WTC11 (cell line): ENCODE measurements at places on chromosomes 3 and 15. TPM values are rescaled to one million over a fixed set of nuclear protein-coding genes. Genes with fewer than 3 reads are reported as not detected.

DNA sequence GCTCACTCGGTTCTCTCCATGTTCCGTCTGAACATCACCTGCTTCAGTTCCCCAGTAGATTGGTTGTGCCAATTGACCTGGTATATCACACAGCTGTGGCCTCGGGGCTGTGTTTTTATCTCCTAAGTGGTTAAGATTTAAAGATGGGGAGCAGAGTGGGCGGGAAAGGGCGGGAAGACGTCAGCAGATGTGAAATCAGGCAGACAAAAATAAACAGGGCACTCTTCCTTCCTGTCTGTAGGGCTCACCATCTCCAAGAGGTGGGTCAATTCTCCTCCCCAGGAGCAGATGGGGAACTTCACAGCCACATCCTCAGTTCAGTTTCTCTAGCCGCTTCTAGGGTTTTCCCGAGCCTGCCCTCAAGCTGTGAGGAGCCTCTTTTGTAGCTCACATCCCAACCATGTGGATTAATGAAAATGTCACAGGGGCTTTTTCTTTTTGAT, 26.8 kb upstream of the LIMD1 start:
- DNase-seq, result no peak

- DNase-seq, result no peak
Observed at GRCh38 chr3:170603770-170604510, 18.1 kb upstream of the SLC7A14 start.

GRCh38 chr3:141105828-141106628, 54.9 kb downstream of the SPSB4 start:
- DNase-seq, result peak; percentile 72

DNA sequence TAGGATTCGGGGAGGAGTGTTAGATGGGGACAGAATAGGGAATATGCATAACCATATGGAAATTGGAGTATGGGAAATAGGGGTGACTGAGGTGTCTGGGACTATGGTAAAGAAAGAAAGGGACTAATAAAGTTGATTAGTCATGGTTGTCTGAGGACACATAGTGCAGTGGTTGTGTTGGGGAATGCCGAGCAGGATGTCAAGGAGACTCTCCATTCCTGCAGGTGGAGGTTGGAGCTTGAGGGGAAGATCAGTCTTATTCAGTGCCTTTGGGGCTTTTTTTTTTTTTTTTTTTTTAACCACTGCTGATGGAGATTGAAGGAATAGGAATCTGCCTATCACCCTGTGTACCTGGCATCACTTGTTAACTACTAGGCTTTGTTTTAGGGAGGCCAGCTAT, 10.8 kb downstream of the NMD3 start:
- no peak for DNase-seq

- no peak for DNase-seq
Observed at GRCh38 chr3:166706094-166706493, 674.0 kb downstream of the ZBBX start.

- DNase-seq, result no peak
Observed at GRCh38 chr15:66721954-66722353, 19.9 kb downstream of the SMAD6 start.

DNA sequence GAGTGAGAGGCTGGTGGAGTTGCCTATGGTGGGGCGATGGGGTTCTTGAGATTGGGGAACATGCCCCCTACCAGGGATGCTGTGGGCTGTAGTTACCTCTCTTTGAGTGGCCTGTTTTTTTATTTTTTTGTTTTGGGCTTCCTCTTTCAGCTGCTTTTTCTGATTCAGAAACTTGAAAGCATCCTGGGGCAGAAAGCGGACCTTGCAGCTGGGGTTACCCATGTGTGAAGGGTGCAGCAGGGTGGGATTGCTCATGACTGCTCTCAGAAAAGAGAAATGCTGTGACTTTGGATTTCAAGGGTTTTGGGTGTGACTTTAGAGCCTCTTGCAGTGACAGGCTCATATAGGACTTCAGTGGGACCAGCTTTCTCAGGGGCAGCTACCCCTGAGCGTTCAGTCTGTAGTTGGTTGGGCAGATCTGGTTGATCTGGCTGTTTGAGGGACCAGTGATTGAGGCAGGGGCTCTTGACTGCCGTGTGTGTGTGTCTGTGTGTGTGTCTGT, 1.8 kb downstream of the LIMD1 start:
- no peak for DNase-seq

DNA sequence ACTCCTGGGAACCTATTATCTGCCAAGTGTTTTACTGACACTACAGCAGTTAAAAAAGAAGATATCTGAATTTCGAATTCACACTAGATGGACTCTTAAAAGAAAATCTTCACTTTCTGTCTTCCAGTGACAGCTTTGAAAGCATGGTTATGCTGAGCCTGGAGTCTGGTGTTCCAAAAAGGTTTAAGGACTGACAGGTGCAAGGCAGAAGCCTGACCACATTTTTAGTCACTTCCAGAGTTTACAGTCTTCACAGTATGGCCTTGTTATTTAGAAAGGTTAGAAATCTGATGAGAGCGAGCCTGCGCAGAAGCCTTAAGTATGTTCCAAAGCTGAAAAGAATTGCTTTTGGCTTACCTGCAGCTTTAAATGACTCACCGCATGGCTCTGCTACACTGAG, 59.9 kb downstream of the ETV5 start:
- DNase-seq, result no peak

- DNase-seq, result no peak
Observed at GRCh38 chr3:8519156-8519555, 17.5 kb downstream of the LMCD1 start.

DNA sequence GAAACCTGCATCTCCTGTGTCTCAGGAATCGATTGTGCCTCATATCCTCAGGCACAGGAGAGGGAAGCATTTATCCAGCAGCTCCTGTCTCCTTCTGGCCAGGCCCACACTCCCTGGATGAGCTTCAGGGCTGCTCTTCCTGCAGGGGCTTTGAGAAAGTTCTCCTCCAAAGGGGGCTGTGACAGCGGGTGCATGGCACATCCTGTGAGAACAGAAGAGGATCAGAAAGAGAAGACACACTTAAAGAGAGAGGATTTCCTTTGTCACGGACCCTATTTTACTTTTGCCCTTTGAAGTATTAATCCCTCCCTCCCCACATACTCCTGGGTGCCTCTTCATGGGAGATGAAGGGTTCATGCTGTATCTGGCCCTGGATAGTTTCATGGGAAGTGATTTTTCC, 46.0 kb downstream of the MFSD1 start:
- DNase-seq, result no peak

DNA sequence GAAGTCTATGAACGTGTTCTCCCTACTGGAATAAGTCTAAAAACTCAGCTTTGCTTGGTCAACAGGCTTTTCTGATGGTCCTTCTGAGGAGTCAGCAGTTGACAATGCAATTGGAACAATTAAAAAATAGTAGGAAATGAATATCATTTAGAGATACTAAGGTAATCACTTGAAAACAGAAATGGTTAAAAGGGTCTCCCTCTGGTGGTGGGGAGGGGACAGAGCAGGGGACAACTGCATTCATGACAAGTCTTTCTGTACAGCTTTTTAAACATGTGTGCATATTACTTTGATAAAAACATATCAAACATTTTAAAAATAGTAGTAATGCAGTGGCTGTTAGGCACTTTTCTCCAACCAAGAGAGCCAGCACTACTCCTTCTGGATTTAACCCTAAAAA, 119.9 kb upstream of the FHIT start:
- peak; percentile 40 for DNase-seq

- DNase-seq, result peak; percentile 65
Observed at GRCh38 chr15:68789534-68790241, 31.0 kb downstream of the ANP32A start.

GRCh38 chr3:142963516-142964448, at the start of gene PAQR9:
Gene PAQR9, minus strand, starts transcription at chr3:142963674. Its CDS starts 338 bp downstream, at chr3:142963336.
- peak; percentile 71 for DNase-seq

- no peak for DNase-seq
Observed at GRCh38 chr3:71045212-71045916, 538.2 kb downstream of the FOXP1 start.

GRCh38 chr3:149736175-149736952, 15.9 kb downstream of the COMMD2 start:
- DNase-seq, result no peak

DNA sequence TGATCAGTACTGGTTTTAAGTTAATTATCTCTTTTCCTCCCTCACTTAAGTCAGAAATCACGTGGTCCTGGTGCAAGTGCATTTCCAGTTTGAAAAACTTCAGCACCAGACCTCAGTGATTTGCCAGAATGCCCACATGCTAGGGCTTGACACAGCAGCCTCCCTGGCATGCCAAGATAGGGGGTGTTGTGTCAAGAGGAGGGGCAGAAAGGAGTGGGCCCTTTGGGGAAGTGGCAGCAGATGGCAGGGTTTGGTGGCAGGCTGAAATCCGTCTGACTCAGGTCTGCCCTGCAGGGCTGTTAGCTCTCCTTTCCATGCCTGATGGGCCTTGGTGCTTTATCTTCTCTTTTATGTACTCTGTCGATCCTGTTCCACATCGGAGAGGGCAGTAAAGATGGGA, 23.4 kb downstream of the PXK start:
- DNase-seq, result no peak

DNA sequence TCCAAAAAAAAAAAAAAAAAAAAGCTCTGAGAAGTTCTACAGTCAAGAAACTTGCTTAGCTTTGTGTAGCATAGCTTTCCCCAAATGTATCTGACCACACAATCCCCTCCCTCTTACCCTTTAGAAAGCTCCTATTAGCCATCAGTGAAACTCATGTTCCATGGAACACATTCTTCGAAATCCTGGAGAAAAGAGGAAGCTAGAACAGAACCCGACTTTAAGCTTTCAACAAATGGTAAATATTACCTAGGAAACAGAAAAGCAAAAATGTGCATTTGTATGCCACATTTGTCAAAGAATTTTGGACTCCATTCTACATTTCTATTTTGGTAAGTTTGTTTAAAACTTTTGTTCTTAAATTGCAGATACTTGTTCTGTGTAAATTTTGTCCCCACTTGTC, 17.4 kb upstream of the CRTC3 start:
- no peak for DNase-seq

- DNase-seq, result no peak
Observed at GRCh38 chr15:88487178-88487795, 19.8 kb downstream of the MRPS11 start.

GRCh38 chr15:62779036-62779770, 263.3 kb upstream of the TPM1 start:
- DNase-seq, result no peak

- DNase-seq, result no peak
Observed at GRCh38 chr3:134409041-134409440, 34.8 kb upstream of the AMOTL2 start.

DNA sequence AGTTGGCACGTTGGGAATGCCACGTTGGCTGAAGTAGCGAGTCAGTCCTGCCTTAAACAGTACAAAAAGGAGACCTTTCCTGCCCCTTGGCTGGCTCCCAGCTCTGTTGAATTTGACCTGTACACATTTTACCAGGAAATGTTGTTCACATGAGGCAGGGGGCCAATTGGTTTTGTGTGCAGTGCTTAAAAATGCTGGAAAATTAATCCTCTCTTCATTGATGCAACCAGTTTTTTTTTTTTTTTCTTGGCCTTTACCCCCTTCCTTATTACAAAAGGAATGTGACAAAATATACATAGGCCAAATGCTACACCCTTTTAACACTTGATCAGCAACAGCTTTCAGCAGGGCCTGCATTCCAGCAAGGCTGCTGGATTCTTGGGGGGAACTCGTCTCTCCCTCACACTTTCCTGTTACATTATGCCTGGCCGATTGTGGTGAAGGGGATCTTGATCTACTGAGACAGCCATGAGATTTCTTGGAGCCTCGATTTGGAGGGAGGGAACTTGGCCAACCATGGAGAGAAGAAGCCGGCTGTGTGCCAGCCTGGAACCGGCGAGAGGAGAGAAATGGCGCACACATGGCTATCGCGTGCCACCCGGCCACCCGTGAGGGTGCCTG, 93.1 kb downstream of the DNASE1L3 start:
- no peak for DNase-seq

- DNase-seq, result no peak
Observed at GRCh38 chr3:14550651-14551611, 10.8 kb upstream of the GRIP2 start.

DNA sequence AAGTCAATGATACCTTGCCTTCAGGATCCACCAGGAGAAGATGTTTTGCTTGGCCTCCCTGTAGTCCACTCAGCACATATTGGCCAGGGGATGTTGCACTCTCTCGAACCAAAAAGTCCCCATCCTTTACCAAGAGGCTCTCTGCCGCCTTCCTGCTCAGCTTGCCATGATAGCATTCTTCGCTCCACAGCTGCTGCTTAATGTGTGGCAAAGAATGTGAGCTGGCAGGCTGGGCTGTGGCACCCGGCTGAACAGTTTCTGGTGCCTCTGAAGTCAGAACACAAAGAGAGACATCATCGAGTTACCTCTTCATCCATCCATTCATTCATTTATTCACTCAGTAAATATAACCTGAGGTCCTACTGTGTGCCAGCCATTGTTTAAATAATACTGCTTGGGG, 23.9 kb upstream of the CEP152 start:
- no peak for DNase-seq

- peak; percentile 89 for DNase-seq
Observed at GRCh38 chr3:89113893-89114840, 6.7 kb downstream of the EPHA3 start.

- DNase-seq, result no peak
Observed at GRCh38 chr3:157683668-157684067, 180.5 kb upstream of the VEPH1 start.

- no peak for DNase-seq
Observed at GRCh38 chr3:28268989-28269388, 27.6 kb downstream of the CMC1 start.

- DNase-seq, result no peak
Observed at GRCh38 chr15:55113736-55114135, 83.0 kb downstream of the RSL24D1 start.

GRCh38 chr3:133466531-133467386, 66.9 kb downstream of the BFSP2 start:
- DNase-seq, result no peak

GRCh38 chr15:42696626-42697025, 40.3 kb downstream of the CDAN1 start:
- DNase-seq, result no peak

- no peak for DNase-seq
Observed at GRCh38 chr3:31892916-31893573, 88.0 kb downstream of the OSBPL10 start.

DNA sequence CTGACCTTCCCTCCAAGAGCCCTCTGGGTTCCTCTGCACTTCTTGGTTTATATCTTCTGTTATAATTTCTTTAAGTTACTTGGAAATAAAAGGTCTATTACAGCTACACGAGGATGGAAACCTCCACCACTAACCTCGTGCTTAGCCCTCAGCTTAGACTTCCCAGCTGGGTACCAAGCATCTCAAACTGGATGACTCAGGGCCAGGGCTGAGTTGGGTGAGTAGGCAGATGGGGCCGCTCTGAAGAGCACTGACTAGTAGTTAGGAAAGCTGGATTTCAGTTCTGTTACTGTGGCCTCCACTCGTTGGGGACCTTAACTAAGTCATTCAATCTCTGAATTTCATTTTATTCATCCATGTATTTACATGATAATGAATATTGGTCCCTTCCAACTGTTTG, 1036.6 kb downstream of the IGSF11 start:
- no peak for DNase-seq

Gene CD200R1
- total RNA-seq, result not detected in 3 replicates

Gene GCSAM
- 0.07 to 0.17 TPM in 2 of 3 replicates, not detected in the other for total RNA-seq

Gene PARP9
- 1.8 to 2.1 TPM (median 1.9 TPM) in 3 replicates for total RNA-seq

Gene GMNC
- total RNA-seq, result 0.07 to 0.39 TPM (median 0.25 TPM) in 3 replicates

Gene RPL15
- total RNA-seq, result 2,428 to 2,870 TPM (median 2,865 TPM) in 3 replicates

Gene ARPP19
- total RNA-seq, result 203 to 217 TPM (median 212 TPM) in 3 replicates

Gene ESYT3
- 4.4 to 6.4 TPM (median 5.7 TPM) in 3 replicates for total RNA-seq

Gene FOXL2NB
- 2.2 to 5.1 TPM (median 2.9 TPM) in 3 replicates for total RNA-seq

Gene MKRN3
- not detected in 3 replicates for total RNA-seq

Gene SLC12A1
- 0.15 to 0.39 TPM (median 0.39 TPM) in 3 replicates for total RNA-seq

Gene ARNT2
- total RNA-seq, result 5.0 to 7.0 TPM (median 5.7 TPM) in 3 replicates

Gene SCN11A
- 0.13 to 0.27 TPM (median 0.25 TPM) in 3 replicates for total RNA-seq

Gene TIPIN
- 17.6 to 22.2 TPM (median 19.2 TPM) in 3 replicates for total RNA-seq

Gene GOLGA6A
- total RNA-seq, result 3.1 to 6.0 TPM (median 5.7 TPM) in 3 replicates

Gene TRIM42
- total RNA-seq, result not detected in 3 replicates

Gene PP2D1
- total RNA-seq, result not detected in 3 replicates

Gene MCTP2
- 7.3 to 7.4 TPM (median 7.4 TPM) in 3 replicates for total RNA-seq

Gene ASB14
- not detected in 3 replicates for total RNA-seq
